GM13977 (cell line): ENCODE measurements at places on chromosomes 5 and 9.
A peak's percentile ranks its signal among the peaks of the same experiment; 100 is the strongest.

GRCh38 chr5:91223886-91224285, 159.2 kb downstream of the ARRDC3 start:
- DNase-seq: no peak

DNA sequence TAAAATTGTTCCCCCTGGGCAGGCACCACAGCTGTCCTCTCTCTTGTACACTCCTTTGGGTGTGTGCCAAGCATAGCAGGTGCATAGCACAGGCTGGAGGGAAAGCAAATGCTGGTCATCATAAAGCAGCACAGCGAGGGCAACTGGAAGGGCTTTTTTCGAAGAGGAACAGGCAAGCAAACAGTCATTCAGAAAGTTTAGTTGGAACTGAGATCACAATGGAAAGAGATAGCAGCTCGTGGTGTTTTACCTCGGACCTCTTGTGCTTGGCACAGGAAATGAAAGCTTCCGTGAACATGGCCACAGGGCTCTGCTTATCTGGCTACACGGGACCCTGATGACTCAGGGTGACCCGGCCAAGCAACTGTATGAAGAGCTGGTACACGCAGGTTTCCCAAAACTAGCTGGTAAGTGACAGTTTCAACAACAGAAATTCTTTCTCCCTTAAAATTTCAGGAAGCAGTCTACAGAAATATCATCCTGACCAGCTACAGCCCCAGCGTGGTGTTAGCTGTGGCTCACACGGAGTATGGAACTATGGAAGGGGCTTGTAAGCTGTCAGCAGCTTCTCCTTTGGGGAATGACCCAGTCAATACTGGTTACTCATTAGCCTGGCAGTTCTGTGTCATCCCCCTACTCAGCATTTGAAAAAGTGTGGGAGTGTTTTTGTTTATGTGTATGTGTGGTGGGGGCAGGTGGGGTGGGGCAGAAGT, 48.1 kb downstream of the POC5 start:
- peak; percentile 45 for DNase-seq

DNA sequence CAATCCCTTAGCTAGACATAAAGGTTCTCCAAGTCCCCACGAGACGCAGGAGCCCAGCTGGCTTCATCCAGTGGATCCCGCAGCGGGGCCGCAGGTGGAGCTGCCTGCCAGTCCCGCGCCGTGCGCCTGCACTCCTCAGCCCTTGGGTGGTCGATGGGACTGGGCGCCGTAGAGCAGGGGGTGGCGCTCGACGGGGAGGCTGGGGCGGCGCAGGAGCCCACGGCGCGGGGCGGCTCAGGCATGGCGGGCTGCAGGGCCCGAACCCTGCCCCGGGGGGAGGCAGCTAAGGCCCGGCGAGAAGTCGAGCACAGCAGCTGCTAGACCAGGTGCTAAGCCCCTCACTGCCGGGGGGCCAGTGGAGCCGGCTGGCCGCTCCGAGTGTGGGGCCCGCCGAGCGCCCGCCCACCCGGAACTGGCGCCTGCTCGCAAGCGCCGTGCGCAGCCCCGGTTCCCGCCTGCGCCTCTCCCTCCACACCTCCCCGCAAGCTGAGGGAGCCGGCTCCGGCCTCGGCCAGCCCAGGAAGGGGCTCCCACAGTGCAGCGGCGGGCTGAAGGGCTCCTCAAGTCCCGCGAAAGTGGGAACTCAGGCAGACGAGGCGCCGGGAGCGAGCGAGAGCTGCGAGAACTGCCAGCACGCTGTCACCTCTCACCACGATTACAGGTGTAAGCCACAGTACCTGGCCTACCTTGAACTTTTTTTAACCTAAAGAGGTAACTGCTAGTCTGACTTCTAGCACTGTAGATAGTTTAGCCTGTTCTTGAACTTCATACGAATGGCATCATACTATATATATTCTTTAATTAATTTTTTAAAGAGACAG, 35.5 kb downstream of the PTGS1 start:
- DNase-seq: no peak

DNA sequence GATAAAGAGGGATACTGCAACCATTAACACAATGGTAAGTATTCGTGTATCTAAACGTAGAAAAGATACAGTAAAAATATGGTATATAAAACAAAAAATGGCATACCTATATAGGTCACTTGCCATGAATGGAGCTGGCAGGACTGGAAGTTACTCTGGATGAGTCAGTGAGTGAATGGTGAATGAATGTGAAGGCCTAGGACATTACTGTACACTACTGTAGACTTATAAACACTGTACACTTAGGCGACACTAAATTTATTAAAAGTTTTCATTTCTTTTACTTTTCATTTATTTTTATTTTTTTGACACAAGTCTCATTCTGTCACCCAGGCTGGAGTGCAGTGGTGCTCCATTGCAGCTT, 14.1 kb downstream of the TDRD7 start:
- DNase-seq: no peak

DNA sequence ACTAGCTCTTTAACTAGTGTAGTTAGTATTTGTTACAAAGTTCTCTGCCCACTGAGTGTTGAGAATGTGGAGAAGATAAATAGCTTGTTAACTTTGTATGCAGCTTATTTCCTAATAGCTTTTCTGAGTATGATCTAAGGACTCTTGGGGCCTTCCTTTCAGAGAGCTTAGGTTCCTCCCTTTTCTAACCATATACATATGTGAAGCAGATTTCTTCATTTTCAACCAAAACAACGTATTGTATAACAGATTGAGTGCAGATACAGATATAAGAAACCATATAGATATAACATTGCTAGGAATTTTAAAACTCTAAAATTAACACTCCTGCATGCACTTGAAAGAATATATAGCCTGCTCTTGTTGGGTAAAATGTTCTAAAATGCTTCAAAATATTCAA, 70.4 kb downstream of the SCAMP1 start:
- DNase-seq: no peak

GRCh38 chr9:79757074-79757473, 185.3 kb downstream of the TLE4 start:
- no peak for DNase-seq

GRCh38 chr9:16069671-16070454, 517.0 kb downstream of the CCDC171 start:
- DNase-seq: no peak

DNA sequence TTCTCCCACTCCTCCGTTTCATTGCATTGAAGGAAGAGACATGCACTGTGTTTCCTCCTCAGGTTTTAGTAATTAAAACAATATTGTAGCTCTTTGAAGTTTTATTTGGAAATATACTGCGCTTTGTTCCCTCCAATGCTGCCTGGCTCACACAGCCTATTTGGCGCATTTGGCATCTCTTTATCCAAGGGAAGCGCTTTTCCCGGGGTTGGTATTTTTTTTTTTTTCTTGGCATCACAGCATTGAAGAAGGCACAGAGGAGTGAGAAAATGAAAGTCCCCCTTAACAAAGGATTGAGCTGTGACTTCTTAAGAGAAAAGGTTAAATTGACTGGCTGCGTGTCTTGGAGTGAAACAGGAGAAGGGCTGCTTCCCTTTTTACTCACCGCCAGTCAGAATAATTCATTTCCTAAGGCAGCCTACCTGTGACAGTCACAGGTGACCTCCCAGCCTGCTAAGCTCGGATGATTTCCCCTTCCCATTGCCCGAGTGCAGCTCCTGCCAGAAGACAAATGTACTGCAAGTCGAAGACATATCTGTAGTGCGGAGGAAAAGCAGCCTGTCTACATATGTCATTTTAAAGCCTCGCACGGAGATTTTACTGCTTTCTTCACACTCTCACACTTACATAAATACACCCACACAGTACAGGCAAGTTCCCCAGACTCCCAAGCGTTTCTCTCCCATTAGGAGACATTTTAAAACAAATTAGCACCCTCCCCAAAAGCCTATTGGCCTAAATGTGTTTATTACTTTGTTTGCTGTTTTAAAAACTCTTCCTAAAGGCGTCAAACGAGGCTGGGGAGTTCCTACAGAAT, 665.5 kb upstream of the ZNF608 start:
- peak; percentile 25 for DNase-seq

DNA sequence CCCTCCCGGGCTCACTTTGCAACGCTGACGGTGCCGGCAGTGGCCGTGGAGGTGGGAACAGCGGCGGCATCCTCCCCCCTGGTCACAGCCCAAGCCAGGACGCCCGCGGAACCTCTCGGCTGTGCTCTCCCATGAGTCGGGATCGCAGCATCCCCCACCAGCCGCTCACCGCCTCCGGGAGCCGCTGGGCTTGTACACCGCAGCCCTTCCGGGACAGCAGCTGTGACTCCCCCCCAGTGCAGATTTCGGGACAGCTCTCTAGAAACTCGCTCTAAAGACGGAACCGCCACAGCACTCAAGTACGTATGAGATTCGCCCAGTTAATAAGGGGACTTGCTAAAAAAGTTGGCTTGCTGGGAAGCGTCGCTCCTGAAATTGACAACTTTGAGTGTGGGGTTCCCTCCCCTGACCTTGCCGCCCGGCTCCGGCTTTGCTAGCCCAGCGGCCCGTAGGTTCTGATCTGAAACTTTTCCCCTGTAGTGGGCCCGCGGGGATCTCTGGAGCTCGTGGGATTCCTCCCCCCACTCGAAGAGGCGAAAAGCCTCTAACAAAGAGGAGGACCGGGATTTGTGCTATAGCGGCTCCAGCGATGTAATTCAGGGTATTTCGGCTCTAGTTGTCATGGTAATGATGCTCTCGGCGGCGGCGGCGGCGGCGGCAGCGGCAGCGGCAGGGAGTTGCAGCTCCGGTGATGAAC, 572 bp downstream of the NR4A3 start:
- DNase-seq: peak; percentile 54

- no peak for DNase-seq
Measured at GRCh38 chr9:91065231-91066041, 263.8 kb downstream of the SYK start.

DNA sequence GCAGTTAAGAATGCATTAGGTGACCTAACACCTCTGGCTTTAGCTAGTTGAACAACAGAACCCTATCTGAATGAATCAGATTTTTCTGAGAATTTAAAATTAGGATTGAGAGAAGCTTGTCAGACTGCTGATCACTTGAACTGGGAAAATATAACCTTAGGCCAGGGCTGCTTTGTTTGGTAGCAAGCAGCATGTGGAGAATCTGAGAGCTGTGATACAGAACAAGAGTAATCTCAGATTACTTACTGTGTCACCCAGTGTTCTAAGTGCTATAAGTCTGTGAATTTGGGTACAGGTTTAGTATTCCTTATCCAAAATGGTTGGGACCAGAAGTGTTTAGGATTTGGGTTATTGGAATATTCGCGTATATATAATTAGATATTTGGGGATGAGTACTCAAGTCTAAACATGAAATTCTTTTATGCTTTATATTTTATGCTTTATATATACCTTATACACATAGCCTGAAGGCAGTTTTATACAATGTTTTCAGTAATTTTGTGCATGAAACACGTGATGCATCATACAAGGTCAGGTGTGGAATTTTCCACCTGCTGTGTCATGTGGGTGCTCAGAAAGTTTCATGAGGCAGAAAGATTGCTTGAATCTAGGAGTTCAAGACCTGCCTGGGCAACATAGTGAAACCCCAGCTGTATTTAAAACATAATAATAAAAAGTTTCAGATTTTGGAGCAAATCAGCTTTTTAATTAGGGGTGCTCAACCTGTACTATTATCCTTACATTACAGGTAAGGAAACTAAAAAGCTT, 8.3 kb upstream of the CHD1 start:
- DNase-seq: no peak

GRCh38 chr5:137731176-137731575, 4.7 kb downstream of the KLHL3 start:
- DNase-seq: no peak

DNA sequence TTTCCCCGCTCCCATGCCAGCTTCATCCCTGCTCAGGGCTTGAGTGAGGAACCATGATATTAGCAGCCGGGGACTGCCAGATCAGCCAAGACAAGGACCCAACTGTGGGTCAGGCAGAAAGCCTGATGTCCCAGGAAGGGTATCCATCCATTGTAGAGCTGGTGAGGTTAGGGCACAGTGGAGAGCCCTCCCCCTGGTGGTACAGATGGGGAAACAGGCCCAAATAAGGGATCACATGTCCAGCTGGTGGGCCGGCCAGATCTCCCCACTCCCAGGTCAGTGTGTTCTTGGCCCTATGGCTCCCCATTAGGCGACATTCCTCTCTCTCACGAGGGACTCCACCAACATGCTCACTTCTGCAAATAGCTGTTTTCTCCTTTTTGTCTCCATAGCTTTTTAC, 9.0 kb downstream of the CDX1 start:
- peak; percentile 69 for DNase-seq

- DNase-seq: no peak
Measured at GRCh38 chr5:178208540-178209227, 4.4 kb downstream of the HNRNPAB start.

GRCh38 chr5:126516133-126516532, 78.9 kb downstream of the ALDH7A1 start:
- DNase-seq: no peak

DNA sequence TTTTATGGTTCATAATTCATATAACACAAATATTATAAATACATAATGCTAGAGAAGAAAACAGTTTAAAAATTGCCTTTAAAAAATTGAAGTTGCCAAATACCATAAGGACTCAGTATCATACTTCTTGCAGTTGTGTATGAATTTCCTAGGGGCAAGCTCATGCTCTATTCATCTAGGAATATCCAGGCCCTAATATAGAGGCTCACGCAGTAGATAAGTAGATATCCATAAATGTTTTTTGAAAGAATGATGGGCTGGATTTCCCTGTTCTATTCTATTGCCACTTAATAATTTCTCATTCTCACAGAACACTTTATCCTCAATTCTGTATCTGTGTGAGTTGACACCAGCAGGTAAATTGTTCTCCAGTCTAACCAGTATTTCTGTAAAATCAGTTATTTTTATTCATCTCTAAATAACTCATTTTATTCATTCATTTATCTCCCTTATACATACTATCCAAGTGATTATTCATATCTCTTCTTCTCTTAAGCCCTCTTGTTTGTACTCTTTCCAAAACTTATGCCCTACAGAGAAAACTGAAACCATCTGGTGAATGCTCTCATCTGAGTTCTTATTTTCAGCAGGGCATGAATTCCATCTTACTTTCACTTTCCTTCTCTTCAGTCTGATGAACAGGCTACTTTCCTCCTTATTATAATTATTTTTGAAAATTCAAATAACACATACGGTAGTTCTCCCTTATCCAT, 97.1 kb downstream of the SLC44A1 start:
- DNase-seq: no peak

GRCh38 chr9:1271367-1271766, 221.2 kb downstream of the DMRT2 start:
- DNase-seq: no peak

- DNase-seq: no peak
Measured at GRCh38 chr5:143073766-143074165, 303.6 kb downstream of the ARHGAP26 start.

DNA sequence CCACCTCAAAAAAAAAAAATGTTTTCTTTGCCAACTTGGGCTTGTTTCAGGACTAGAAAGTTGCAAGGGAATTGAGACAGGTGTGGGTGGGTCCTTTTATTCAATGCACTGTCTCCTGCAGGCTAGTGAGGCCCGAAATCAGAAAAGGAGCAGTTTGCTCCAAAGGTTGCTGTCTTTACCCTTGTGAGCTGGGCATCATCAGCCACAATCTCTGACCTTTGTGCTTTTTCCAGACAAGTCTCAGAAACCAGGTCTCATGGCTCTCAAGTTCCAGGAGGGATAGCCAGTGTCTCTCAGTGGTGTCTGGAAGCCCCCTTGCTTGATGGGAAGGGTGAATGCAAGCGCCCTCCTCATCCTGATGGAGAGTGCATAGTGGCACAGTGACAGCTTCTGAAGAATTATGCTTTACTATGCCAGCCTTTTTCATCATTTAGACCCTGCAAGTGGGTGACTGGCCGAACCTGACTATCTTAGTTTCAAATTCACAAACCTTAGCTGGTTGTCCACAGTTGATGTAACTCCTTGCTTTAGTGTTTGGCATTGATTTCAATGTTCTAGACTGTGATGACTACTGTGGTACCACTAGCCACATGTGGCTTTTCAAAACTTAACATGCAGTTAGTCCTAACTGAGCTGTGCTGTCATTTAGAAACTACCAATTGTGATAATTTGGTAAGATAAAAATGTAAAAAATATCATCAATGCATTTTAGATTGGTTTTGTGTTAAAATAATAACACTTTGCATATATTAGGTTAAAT, 468.6 kb downstream of the GADD45G start:
- DNase-seq: no peak
